ENCODE measurements at places on chromosomes 16 and 17. TPM values are rescaled to one million over a fixed set of nuclear protein-coding genes. Genes with fewer than 3 reads are reported as not detected.

LPCAT2 gene
- total RNA-seq = 27.4 TPM

KRT27 gene
- not detected for total RNA-seq

DNASE1 gene
- 4.3 TPM for total RNA-seq

SP6 gene
- not detected for total RNA-seq

PHOSPHO1 gene
- total RNA-seq = not detected

PRSS53 gene
- 10.5 TPM for total RNA-seq

DNA sequence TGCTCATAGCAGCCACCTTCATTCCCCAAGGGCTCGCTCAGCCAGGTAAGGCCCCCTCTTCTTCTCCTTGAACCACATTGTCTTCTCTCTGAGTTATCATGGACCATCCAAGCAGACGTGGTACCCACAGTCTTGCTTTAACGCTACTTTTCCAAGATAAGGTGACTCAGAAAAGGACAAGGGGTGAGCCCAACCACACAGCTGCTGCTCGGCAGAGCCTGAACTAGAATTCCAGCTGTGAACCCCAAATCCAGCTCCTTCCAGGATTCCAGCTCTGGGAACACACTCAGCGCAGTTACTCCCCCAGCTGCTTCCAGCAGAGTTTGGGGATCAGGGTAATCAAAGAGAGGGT, 272 bp downstream of the CCL2 start:
- peak; percentile 67 for DNase-seq

GRCh38 chr17:48915459-48916282, 7.5 kb downstream of the UBE2Z start:
- peak; percentile 96 for DNase-seq

DNA sequence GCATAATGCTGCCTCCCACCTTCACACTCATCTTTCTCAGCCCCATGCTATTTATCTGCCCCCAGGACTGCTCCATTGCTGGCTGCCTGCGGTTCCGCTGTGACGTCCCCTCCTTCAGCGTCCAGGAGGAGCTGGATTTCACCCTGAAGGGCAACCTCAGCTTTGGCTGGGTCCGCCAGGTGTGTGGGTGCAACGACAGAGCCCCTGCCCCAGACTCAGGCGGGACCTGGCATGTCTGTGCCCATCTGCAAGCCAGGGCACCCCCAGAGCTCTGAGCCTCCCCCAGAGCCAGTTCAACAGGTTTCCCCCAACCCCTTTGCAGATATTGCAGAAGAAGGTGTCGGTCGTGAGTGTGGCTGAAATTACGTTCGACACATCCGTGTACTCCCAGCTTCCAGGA, 12.9 kb upstream of the ITGAD start:
- DNase-seq = no peak

GRCh38 chr17:31397256-31397939, 5.9 kb downstream of the RAB11FIP4 start:
- no peak for DNase-seq

- no peak for DNase-seq
Observed at GRCh38 chr16:9323170-9323569, 231.7 kb downstream of the HAPSTR1 start.

DNA sequence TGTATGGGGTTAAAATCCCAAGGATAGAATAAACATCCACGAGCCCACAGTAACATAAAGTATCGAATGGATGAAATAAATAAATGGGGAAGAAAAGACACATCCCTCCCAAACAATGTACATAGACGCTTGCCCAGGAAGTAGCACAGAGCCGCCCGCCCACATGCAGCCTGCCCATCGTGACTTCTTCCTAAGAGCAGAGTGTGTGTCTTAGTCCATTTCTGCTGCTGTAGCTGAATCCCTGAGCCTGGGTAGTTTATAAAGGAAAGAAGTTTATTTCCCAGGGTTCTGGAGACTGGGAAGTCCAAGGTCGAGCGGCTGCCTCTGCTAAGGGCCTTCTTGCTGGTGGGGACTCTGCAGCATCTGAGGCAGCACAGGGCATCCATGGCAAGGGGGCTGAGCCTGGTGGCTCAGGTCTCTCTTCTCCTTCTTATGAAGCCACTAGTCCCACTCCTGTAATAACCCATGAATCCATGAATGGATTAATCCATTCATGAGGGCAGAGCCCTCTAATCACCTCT, 39.4 kb upstream of the ZNF469 start:
- no peak for DNase-seq

DNA sequence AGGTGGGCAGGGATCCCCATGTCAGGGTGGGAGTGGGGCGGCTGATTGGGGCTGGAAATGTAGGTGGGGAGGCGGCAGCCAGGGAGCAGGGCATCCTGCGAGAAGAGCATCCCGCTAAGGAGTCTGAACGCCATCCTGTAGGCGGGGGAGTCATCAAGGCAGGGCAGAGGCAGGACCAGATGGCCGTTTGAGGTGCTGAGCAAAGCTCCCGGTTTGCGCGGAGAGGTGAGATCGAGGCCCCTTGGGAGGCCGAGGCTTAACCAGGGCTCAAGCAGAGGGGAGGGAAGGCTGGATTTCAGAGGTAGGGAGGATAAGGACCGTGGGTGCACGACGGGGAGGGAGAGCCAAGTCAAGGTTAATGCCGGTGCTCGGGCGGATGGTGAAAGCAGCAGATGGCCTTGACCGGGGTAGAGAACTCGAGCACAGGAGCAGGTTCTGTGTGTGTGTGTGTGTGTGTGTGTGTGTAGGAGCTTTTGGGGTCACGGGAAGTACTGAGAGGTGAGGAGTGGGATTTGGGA, 472 bp upstream of the NME2 start:
- peak; percentile 52 for DNase-seq

DNA sequence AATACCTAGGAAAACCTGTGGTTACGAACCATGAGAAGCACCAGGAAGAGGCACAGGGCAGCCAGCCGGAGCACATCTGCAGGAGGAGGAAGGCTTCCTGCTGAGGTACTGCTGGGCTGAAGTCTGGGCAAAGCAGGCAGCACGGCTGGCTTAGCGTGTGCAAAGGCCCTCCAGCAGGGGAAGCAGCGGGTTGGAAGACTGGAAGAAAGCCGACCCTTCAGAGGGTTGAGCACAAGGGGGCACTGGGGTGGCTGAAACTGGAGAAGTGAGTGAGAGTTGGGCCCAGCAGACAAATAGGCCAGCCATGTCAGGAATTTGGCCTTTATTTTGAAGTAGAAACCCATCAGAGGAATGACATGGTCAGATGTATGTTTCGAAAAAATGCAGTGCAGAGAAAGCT, 12.1 kb upstream of the HSD3B7 start:
- DNase-seq = peak; percentile 48

DNA sequence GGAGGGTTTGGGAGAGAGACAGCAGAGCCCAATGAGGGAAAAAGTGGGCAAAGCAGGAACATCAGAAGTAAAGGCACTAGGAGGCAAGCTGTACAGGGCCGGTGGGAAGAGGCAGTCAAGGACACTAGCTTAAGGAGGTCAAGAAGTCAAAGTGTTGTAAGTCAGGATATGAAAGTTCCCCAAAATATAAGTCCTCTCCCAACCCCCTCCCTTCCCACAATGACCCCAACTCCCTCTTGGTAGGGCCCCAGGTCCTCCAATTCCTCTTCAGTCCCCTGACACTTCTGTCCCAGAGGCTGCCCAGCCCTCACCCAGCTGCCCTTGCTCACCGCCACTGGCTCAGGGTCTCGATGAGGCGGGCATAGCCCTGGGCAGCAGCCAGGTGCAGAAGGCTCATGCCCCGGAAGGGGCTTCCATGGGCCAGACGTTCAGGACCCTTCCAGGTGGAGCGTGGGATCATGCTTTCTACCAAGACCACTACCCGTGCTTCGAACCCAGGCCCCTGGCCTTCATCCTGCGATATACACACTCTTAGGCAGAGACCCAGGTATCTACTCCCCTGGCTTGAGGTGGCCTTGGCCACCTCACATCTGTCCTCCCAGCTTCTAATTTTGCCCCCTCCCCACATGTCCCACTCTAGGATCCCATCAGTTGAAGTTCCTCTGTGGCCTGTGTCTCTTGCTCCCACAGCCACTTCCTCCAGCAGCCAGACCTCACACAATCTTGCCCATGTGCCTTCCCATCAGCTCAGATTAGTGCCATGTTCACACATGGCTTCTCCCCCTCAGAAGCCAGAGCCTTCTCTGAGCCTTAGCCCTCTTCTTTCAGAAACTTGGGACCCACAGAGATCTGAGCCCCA, 5.9 kb upstream of the SPAG7 start:
- no peak for DNase-seq

- no peak for DNase-seq
Observed at GRCh38 chr17:41406205-41406604, 8.8 kb upstream of the KRT31 start.

GRCh38 chr16:24132797-24133155, 123.4 kb upstream of the CACNG3 start:
- DNase-seq = no peak

DNA sequence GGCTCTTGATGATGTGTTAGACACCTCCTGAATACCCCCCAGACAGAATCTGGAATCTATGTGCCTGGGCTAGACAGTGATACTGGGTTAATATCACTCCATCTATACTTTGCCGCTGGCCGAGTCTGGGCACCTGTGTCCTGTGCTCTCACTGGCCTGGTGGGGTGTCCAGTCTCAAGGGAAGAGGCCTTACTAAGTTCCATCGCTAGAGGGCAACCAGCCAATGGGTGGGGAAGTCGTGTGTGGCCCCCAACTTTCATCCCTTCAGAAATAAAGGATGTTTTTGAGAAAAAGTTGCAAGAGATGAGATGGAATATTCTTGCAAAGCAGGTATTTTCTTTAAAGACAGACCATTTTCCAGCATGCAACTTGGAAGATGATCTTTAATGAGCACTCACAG, 1.6 kb upstream of the GLP2R start:
- no peak for DNase-seq

DNA sequence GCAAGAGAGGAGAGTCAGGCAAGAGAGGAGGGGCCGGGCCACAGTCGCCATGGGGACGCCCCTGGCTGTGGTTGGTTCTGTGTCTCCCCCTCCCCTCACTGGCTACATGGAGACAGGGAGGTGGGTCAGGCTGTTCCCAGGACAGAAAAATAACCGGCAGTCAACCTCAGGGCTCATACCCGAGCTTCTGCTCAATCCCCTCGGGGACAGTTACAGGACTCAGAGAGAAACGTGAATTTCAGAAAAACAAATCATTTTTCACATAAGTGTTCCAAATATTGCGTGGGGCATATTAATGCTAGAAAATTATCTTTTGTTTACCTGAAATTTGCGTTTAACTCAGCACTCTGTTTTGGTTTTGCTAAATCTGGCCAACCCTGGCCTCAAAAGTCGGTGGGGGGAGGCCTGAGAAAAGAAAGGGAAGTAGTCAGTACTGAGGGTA, 22.2 kb upstream of the CPSF4L start:
- no peak for DNase-seq

GRCh38 chr16:86590501-86591144, 12.3 kb downstream of the FOXL1 start:
- DNase-seq = peak; percentile 95

DNA sequence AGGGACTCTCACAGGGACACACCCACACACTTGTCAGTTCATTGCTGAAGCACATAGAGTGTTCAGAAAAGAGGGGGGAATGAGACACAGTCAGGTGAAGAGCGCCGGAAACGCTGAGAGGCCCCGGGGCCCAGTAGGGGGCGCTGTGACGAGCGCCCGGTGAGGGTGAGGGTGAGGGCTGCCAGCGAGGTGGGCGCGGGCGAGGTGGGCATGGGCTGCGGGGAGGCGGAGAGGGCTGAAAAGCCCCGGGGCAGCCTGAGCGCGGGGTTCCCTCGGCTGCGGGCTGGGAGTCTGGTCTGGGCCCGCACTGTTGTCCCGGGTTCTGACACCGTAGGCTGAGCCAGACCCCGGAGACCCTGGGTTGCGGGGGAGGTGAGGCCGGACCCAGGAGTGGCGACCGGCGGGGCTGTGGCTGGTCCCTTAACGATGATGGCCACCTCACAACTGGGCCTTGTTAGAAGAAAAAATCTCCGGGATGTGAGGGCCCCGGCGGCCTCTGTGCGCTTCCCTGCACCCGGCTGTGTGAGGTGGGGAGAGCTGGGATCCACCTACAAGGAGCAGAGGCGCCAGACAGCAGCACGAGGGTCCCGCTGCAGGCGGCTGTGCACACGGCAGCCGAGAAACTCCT, 91.4 kb downstream of the C16orf78 start:
- no peak for DNase-seq

- peak; percentile 63 for DNase-seq
Observed at GRCh38 chr17:1251866-1252608, 18.2 kb upstream of the BHLHA9 start.

DNA sequence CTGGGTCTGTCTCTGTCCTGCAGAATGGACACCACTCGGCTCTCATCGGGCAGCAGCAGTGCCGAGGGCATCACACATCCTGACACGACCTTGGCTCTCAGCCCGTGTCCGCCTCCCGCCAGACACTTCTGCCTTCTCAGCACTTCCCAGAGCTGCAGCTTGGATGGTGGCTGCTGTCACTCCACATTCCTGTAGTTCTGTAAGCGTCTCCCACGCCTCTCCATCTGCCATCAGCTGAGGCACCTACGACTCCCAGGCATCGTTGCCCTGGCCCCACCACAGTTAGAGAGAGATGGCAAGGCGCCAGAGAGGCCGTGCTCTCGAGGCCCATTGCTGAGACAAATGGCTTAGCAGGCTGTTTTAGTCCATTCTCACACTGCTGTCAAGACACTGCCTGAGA, 195.9 kb upstream of the CHMP6 start:
- DNase-seq = no peak

DNA sequence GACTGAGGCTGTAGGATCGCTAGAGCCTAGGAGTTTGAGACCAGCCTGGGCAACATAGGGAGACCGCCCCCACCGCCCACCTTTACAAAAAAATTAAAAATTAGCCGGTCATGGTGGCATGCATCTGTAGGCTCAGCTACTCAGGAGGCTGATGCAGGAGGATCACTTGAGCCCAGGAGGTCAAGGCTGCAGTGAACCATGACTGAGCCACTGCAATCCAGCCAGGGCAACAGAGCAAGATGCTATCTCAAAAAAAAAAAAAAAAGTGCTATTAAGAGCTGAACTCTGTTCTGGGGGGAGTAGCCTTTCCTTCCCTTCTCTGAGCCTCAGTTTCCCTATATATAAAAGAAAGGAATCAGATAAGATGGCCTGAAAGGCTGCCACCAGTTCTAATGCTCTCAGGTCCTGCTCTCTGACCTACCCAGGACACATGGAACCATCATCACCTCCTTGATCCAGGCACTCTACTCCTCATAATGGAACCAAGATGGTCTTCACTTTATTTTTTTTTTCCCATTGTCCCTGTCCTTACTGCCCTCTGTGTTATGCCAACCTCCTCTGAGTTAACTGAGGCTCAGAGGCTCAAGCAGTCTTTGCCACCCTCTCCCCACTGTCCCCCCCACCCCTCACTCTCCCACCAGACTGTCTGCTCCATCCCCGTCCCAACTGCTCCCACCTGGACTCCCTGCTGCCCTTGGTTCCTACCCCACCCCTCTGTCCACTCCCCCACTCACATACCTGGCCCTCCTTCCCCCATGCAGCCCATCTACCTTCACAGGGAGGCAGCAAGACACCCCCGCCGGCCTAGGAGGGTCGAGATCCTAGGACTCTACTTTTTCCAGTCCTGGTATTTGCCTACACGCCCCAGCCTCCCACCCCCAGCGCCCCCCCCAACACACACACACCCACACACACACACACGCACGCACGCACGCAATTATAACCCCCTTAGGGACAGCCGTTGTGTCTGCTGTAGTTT, 23.8 kb upstream of the EIF1 start:
- no peak for DNase-seq

All from GM23248 (cell line).